ENCODE measurements at places on chromosomes 13 and 19. TPM values are rescaled to one million over a fixed set of nuclear protein-coding genes. Genes with fewer than 3 reads are reported as not detected.
A peak's percentile ranks its signal among the peaks of the same experiment; 100 is the strongest.

The ADGRE1 gene
- not detected for total RNA-seq

- DNase-seq, result no peak
Observed at GRCh38 chr19:47523473-47523872, 8.6 kb upstream of the NAPA start.

GRCh38 chr13:92074658-92075057 lies 676.2 kb downstream of the GPC5 start:
- no peak for DNase-seq

- no peak for DNase-seq
Observed at GRCh38 chr13:39767791-39768517, 112.5 kb downstream of the COG6 start.

DNA sequence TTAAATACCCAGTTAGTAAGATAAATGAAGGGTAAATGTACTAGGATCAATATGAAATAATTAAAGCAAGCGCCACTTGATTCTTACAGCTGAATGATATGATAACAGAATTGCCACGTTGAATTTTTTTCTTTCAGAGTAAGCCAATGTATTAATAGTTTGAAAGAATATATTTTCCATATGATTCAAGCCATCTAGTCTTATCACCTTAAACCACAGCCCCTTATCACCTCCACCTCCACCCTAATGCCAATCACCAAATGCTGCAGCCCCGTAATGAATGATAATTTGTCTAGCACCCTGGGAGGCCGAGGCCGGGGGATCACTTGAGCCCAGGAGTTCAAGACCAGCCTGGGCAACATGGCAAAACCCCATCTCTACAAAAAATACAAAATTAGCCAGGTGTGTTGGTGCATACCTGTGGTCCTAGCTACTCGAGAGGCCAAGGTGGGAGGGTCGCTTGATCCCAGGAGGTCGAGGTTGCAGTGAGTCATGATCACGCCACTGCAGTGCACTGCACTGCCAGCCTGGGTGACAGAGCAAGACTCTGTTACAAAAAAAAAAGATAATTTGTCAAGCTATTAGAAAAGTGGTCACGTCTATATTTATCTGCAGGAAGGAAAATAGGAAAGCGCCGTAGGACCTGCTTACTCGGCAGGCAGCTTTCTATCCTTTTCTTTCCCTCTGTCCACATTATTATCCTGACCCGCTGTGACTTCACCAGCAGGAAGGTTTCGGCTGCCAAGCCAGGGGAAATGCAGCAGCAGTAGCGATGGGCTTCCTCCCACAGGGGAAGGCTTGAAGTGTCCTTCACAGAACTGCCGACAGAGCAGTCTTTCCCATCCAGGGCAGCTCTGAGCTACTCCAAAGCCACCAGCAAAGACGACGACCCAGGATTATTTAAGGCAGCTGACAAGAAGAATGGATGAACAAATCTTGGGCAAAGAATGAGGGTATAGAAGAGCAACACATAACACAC lies 19.7 kb upstream of the CLN5 start:
- no peak for DNase-seq

DNA sequence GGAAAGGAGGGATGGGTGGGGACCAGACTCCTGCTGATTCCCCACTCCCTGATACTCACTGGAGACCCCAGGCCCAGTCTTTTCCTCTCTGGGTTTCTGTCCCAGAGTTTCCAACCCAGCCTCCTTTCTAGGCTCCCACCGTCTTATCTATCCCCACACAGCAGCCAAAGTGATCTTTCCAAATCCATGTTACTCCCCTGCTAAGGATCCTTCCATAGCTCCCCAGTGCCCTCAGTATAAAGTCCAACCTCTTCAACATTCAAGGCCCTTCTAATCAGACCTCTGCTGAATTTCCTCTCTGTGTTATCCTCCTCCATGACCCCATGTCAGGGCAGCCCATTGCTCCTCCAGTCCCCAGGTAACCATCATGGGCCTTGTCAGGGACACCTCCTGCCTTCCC lies 1.3 kb upstream of the TGFB1 start:
- DNase-seq, result no peak

DNA sequence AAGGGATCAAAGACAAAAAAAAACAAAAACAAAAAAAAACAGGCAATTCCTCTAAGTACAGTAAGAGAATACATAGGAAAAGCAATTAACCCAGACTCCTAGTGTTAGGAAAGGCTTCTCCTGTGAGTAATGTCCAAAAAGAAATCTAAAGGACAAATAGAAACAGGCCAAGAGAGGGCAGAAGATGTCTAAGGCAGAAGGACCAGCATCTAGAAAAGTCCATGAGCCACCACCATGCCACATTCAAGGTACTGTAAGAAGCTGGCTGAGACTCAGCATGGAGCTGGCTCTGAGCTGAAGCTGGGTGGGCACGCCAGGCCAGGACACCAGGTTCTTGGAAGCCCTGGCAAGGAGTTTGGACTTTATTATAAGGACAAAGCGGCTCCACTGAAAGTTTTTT lies 118.1 kb upstream of the FRY start:
- DNase-seq, result no peak

The GARIN5B gene
- total RNA-seq, result not detected

The ZNF726 gene
- total RNA-seq, result 9.8 TPM

DNA sequence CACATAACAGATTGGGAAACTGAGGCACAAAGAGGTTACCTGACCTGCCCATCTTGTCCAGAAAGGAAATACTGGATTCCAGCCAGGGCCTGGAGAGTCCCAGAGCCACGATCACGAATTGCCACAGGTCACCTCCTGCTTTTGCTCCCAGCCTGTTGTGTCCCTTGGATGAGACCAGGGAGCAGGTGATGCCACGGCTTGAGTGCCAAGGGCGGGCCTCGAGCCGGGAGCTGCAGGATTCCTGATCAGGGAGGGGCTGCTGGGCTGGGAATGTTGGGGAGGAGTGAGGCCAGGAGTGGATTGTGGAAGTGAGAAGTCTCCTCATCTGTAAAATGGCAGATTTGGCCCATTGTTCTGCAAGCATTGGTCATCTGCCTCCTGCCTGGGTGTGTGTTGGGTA lies 29.4 kb downstream of the DNM2 start:
- no peak for DNase-seq

DNA sequence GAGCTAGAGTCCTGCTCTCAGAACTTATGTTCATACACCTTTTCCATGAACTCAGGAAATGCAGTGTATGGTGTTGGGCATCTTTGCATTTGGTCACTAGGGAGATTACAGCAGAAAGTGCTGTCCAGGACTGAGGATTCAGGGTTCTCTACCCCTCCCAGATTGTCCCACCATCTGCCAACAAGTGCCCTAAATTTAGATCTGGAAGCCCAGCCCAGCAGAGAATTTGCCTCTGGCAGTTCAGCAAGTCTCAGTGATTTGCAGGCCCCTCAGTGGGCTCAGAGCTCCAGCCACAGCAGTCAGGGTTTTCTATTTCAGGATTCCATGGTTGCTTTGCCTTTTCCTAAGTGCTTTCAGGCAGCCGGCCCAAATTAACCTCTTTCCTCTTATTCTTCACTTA lies 23.4 kb downstream of the CNFN start:
- no peak for DNase-seq

The RCBTB1 gene
- total RNA-seq, result 15.5 TPM

GRCh38 chr13:37364007-37364406 lies 234.6 kb downstream of the POSTN start:
- no peak for DNase-seq

DNA sequence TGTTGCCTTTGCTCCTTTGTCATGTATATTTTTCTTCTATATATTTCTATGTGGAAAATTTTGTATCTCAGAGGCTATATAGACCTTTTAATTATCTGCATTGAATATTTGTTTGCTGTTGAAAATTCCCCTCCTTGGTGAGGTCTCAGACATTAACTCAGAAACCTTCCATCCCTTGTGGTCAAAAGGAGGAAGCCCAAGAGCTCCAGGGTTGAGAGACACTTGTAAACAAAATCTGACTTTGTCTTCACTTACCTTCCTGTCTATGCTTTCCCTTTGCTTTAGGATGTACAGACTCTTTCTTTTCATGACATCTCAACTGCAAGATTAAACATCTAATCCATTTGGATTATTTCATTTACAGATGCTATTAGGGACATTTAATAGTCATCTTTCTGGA lies 157.5 kb downstream of the PCDH20 start:
- no peak for DNase-seq

DNA sequence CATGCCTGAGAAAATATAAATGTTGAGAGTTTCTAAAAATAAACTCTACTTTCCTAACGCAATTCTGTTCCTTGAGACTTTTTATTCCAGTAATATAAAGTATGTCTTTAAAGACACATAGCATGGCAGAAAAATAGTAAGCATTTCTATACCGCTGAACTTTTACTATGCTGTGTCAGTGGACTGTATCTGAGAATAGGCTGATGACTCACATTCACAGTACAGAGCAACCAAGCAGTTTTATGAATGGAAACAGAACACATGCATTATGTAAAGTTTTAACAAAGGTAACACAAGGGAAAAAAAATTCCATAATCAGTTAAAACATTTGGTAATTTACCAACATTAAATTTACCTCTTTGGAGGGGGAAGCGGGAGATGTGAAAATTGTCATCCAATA lies 38.4 kb downstream of the ZDHHC20 start:
- no peak for DNase-seq

DNA sequence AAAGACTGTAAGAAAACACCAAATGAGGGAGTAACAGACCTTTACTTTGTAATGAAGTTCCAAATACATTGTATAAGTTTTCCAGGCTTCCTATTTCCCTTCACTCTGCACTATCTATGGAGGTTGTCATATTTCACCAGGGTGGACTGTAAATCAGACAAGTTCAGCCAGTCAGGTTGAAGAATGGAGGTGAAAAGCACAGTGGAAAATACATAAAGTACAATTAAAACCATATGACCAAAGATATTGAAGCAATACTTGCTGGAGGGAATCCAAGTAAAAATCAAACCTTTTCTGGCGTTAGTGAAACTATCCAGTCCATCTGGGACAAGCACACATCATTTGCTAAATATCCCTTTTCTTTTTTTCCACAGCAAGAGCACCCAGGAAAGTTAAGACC lies 3.2 kb downstream of the LHFPL6 start:
- DNase-seq, result no peak

GRCh38 chr19:49338691-49339300 lies 3.6 kb downstream of the CD37 start:
- peak; percentile 67 for DNase-seq

- no peak for DNase-seq
Observed at GRCh38 chr13:82647540-82647939, 1234.7 kb downstream of the SLITRK1 start.

DNA sequence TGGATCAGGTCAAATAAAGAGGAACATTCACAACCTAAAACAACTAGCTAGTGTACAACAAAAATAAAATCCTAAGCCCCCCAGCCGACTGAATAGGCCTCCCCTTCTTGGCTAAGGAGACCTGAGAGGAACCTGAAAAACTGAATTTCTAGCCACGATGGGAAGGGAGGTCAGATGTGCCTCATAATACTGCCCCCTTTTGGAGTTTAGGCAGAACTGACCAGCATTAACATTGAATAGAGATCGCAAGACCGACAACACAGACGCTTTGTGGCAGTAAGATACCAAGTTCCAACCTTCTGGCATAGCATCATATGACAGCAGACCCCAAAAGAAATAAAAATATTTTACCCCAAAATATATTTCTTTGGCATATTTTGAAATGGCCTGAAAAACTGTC lies 15.9 kb downstream of the CBY2 start:
- no peak for DNase-seq

DNA sequence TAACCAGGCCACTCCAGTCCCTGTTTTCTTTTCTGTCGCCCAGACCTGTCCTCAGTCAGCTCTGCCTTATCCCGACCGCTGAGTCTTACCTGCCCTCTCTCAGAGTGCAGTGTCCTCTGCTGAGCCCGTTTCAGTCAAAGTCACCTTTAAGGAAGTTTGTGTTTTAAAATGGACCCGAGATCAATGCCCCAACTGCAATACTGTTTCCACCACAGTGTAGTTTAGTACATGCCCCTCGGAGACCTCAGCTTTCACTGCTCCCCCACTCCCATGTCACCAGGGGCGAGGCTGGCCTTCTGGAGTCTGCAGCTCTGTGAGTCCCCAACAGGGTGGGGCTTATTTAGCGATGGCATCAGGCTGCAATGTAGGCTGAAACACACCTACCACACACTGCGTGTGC lies 248.4 kb upstream of the TSHZ3 start:
- DNase-seq, result no peak

The MAP4K1 gene
- total RNA-seq, result 1.2 TPM

The ZNF296 gene
- total RNA-seq, result under 0.01 TPM

DNA sequence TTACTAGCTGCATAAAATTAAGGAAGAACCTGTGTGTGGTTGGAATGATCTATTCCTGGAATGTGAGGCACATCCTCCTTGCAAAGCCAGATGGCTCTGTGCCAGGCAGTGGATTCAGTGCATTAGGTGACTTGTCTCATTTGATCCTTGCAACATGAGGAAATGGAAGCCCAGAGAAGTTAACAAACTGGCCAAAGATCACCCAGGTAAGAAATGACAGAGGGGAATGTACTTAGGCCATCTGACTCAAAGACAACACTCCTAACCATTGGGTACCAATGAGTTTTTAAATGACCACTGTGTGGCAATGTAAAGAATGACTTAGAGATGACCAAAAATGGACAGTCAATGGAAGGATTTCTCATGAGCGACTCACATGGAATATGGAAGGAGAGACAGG lies 114.2 kb upstream of the RXFP2 start:
- no peak for DNase-seq

The ASPDH gene
- 0.82 TPM for total RNA-seq

DNA sequence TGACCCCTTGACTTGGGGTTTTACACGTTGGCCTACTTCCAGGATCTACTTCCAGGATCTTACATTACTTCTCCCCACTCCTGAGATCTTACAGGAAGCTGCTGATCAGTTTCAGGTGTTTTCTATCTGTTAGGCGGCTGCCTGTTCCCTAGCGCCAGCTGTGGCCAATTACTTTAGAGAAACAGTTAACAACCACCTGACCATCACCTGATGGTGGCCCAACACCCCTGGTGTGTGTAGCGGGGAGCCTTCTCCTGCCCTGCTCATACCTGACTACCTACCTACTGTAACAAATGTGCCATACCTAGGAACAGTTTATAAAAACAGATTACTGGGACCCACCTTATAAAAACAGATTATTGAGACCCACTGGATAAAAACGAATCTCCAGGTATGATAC lies 2.8 kb upstream of the POP4 start:
- no peak for DNase-seq

- DNase-seq, result no peak
Observed at GRCh38 chr19:50341091-50341564, 12.0 kb upstream of the KCNC3 start.

- DNase-seq, result no peak
Observed at GRCh38 chr19:980133-980998, 3.8 kb upstream of the WDR18 start.

GRCh38 chr19:54172471-54173358 lies at the start of gene TMC4:
TMC4 (minus strand) TSS chr19:54173160; CDS start chr19:54173117, 43 bp downstream.
- DNase-seq, result peak; percentile 44

DNA sequence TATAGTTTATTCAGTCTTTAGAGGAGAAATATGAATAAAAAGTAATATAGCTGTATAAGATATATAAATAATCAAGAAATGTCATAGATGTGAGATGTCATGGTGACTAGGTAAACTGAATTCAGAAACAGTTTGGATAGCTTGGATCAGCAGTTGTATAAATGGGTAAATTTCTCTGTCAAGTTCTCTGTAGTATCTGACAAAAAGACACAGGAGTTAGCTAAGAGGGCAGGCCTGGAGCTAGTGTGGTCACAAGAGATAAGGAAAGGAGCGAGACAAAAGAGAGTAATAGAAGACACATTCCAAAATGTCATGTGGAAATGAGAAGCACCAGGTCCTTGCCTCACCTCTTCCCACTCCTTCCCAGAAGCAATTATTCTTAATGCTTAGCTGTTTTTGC lies 349.0 kb downstream of the LMO7 start:
- no peak for DNase-seq
